ENCODE measurements at places on chromosomes 11 and 22. TPM values are rescaled to one million over a fixed set of nuclear protein-coding genes. Genes with fewer than 3 reads are reported as not detected.
A peak's percentile ranks its signal among the peaks of the same experiment; 100 is the strongest.

The RBM4 gene
- 168 TPM for polyA plus RNA-seq

The PATE4 gene
- polyA plus RNA-seq: not detected

The LDHAL6A gene
- polyA plus RNA-seq: 0.47 TPM

The C11orf16 gene
- polyA plus RNA-seq: 0.28 TPM

The SCGB1D2 gene
- polyA plus RNA-seq: 5.6 TPM

The GLYAT gene
- polyA plus RNA-seq: 480 TPM

The KRTAP5-6 gene
- polyA plus RNA-seq: not detected

The NCR3LG1 gene
- 0.71 TPM for polyA plus RNA-seq

The RCOR2 gene
- 0.86 TPM for polyA plus RNA-seq

The TMPRSS5 gene
- 0.65 TPM for polyA plus RNA-seq

The GGT5 gene
- polyA plus RNA-seq: 63.2 TPM

The SNX19 gene
- 16.9 TPM for polyA plus RNA-seq

DNA sequence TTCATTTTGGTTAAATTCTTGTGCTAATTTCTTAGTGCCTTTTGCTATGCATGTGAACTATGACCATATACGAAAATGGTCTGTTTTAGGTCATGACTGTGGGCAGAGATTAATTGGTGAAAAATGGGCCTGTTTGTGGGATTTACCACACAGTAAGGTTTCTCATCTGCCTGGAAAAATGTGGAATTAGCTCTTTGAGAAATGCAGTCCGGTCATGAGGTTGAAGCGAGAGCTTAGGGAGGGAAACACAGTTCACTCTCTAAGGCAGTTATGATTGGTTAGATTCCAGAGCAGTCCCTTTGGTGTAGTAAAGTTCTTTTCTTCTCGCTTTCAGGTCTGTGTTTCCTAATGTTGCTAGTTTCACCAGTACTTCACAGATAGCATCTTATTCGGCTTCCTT is 1.2 kb upstream of the PDE3B start:
- H3K27ac ChIP-seq: no peak overlapping the region
- peaks cover 3% of the 10 kb centered on the region for H3K4me1 ChIP-seq

DNA sequence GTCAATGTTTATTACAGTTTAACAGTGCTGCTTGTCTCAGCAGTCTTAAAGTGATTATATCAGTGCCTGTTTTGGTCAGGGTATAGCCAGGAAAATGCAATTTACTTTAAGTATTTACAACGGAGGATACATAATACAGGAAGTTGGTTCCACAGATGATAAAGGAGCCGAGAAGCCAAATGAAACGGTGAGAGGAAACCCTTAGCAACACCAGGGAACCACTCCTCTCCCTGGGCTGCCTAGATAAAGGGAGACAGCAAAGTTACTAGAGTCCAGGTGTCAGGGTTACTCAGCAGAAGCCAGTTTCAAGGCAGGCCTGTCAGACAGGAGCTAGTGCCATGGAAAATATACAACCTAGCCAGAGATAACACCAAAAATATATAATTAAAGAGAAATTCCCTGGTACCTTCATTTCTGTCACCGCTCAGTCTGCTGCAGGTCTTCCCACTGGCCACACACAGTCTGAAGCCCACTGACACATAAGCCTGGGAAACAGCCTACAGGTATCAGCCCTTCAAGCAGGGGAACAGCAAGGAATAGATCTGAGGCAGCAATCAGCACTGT is 55.5 kb downstream of the FAM76B start:
- H3K36me3 ChIP-seq: no peaks in the 10 kb centered on the region
- H3K4me1 ChIP-seq: no peaks in the 10 kb centered on the region
- H3K27me3 ChIP-seq: no peaks in the 10 kb centered on the region
- peak; percentile 51 for DNase-seq

GRCh38 chr22:45441138-45441537 is 27.6 kb downstream of the RIBC2 start:
- H3K4me3 ChIP-seq: no peak overlapping the region
- no peaks in the 10 kb centered on the region for H3K4me1 ChIP-seq
- H3K27ac ChIP-seq: no peak overlapping the region
- no peaks in the 10 kb centered on the region for H3K36me3 ChIP-seq
- DNase-seq: no peak
- no peaks in the 10 kb centered on the region for H3K27me3 ChIP-seq

- H3K4me3 ChIP-seq: no peak overlapping the region
- H3K27ac ChIP-seq: no peak overlapping the region
- H3K36me3 ChIP-seq: no peaks in the 10 kb centered on the region
- DNase-seq: no peak
- H3K4me1 ChIP-seq: peaks cover 36% of the 10 kb centered on the region
Observed at GRCh38 chr11:69110451-69110850, 45.3 kb upstream of the SMIM38 start.

DNA sequence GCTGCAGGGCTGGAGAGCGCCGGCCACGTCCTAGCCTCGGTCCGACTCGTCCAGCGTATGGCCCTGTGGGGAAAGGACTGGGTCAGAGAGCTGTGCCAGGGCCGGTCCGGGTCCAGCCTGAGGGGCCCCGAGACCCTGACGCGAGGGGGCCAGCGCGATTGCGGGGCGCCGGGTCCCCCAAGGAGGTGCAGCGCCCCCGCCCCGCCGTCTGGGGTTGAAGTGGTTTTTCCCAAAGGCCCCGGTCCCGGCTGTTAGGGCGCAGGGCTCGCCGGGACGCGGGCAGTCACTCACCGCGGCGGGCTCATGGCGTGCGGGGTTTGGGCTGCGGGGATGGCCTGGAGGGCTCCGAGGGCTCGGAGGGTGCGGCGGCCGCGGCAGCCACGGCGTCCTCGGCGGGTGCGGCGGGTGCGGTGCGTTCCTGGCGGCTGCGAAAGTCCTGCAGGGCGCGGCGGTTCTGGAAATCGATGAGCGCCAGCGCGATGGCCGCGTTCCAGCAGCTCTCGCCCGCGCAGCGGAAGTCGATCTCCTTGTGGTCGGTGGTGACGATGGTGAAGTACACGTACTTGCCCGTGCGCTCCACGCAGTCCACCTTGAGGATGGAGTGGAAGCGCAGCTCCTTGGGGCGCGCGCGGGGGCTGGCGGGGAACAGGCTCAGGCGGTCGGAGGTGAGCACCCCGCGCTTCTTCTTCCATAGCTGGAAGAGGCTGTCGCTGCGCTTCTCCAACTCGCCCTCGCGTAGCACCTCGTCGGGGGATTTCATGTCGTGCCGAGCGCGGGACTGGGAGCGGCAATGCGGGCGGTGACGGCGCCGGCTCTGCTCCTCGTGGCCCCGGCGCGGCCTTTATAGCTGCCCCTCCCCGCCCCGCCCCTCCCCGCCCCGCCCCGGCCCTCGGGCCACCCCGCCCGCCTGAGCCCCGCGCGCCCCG is at the start of gene PHLDA2:
Gene PHLDA2, minus strand, starts transcription at position 816 of the 926 bp plus-strand sequence. Its CDS starts 56 bp downstream, at position 760.
- no peak within 1 kb of the TSS for H3K27ac ChIP-seq
- peaks cover 6% of the 10 kb centered on the region for H3K4me1 ChIP-seq
- H3K27me3 ChIP-seq: peaks cover 2% of the 10 kb centered on the region
- DNase-seq: peak; percentile 89
- peak within 1 kb of the TSS; percentile 16 for H3K4me3 ChIP-seq

- no peaks in the 10 kb centered on the region for H3K27me3 ChIP-seq
- H3K4me1 ChIP-seq: no peaks in the 10 kb centered on the region
- H3K27ac ChIP-seq: no peak overlapping the region
- H3K4me3 ChIP-seq: no peak overlapping the region
- DNase-seq: no peak
Observed at GRCh38 chr22:30953206-30953605, 15.4 kb downstream of the MORC2 start.

- peak; percentile 67 for DNase-seq
- H3K27ac ChIP-seq: no peak overlapping the region
- no peaks in the 10 kb centered on the region for H3K36me3 ChIP-seq
Observed at GRCh38 chr22:48488611-48489511, 1338.8 kb downstream of the BRD1 start.

DNA sequence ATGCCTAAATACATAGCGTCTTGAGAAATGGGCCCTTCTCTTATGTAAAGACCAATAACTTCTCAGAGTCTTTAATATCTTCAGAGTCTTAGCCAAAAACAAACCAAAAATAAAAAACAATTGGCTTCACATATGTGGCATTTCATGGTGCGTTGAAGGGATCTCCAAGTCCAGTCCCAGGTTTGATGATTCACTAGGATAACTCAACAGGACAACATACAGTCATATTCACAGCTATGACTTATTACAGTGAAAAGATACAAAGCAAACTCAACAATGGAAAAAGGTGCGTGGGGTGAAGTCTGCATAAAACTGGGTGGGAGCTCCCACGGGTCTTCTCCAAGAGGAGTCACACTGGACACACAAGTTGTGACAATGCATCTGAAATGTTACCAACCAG is 12.6 kb downstream of the SYTL2 start:
- no peaks in the 10 kb centered on the region for H3K4me1 ChIP-seq
- H3K27ac ChIP-seq: no peak overlapping the region
- no peaks in the 10 kb centered on the region for H3K36me3 ChIP-seq
- DNase-seq: no peak

DNA sequence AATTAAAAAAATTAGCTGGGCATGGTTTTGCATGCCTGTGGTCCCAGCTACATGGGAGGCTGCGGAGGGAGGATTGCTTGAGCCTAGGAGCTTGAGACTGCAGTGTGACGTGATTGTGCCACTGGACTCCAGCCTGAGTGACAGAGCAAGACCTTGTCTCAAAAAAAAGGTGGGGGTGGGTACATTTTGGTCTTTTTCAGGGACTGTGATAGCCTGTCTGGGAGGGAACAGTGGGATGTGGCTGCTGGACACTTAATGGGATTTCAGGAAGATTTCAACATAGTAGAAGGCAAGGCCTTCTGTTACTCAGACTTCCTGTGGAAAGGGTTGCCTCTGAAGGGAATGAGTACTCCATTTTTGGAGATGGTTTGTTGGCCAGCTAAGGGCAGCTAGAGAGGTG is 40.6 kb downstream of the RELT start:
- H3K4me3 ChIP-seq: no peak overlapping the region
- no peaks in the 10 kb centered on the region for H3K27me3 ChIP-seq
- no peaks in the 10 kb centered on the region for H3K36me3 ChIP-seq
- H3K4me1 ChIP-seq: no peaks in the 10 kb centered on the region

- H3K27me3 ChIP-seq: no peaks in the 10 kb centered on the region
- no peak overlapping the region for H3K4me3 ChIP-seq
- H3K4me1 ChIP-seq: no peaks in the 10 kb centered on the region
- peaks cover 17% of the 10 kb centered on the region for H3K36me3 ChIP-seq
- H3K27ac ChIP-seq: no peak overlapping the region
Observed at GRCh38 chr22:28792491-28793383, 7.6 kb downstream of the XBP1 start.

- H3K4me1 ChIP-seq: no peaks in the 10 kb centered on the region
- no peak overlapping the region for H3K4me3 ChIP-seq
- no peaks in the 10 kb centered on the region for H3K36me3 ChIP-seq
- H3K27me3 ChIP-seq: peaks cover 26% of the 10 kb centered on the region
- DNase-seq: no peak
- H3K27ac ChIP-seq: no peak overlapping the region
Observed at GRCh38 chr22:19149047-19149883, 827 bp downstream of the GSC2 start.

DNA sequence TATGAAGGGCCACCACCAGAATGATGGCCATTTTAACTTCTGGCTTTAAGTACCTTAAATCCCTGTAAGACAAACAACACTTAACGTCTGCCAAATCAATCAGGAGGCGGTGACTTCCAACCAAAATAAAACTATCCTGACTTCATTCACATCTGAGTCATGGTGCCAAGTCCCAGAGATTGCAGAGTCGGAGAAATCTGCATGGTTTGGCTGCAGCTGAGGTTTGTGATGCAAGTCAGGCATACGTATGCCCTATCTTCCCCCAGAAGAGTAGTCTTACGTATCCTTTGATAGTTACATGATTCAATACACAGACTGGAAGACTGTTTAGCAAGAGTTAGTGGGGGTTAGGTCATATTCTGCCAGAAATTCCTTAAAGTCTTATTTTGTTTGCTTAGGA is 1.7 kb upstream of the GAB2 start:
- no peak for DNase-seq
- H3K27me3 ChIP-seq: no peaks in the 10 kb centered on the region
- H3K4me1 ChIP-seq: peaks cover 19% of the 10 kb centered on the region
- no peak overlapping the region for H3K27ac ChIP-seq

- H3K27ac ChIP-seq: no peak overlapping the region
- H3K36me3 ChIP-seq: no peaks in the 10 kb centered on the region
- H3K4me1 ChIP-seq: no peaks in the 10 kb centered on the region
Observed at GRCh38 chr11:102709201-102709945, 3.8 kb upstream of the MMP27 start.

DNA sequence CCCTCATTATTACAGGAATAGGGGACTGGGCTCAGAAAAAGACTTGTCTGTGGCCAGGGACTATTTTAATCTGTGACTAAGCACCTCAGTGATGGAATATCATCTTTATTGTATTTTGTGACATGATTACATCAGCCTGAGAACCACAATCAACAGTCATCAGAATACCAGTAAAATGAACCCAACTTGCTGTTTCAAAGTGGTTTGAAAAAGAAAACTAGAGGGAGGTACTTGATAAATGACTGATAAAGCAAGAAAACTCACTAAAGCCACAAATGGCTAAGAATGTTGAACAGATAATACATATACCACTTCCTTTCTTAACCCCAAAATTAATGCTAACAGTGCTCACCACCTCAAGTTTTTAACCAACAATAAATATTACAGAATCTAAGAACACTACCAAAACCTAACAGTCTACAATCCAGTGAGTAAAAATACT is 155.7 kb downstream of the ATG16L2 start:
- H3K4me1 ChIP-seq: no peaks in the 10 kb centered on the region
- no peak overlapping the region for H3K4me3 ChIP-seq
- H3K27me3 ChIP-seq: no peaks in the 10 kb centered on the region
- no peak overlapping the region for H3K27ac ChIP-seq
- no peak for DNase-seq
- H3K36me3 ChIP-seq: no peaks in the 10 kb centered on the region

- DNase-seq: peak; percentile 95
- H3K27me3 ChIP-seq: peaks cover 9% of the 10 kb centered on the region
- H3K4me1 ChIP-seq: no peaks in the 10 kb centered on the region
- H3K4me3 ChIP-seq: no peak overlapping the region
- H3K27ac ChIP-seq: no peak overlapping the region
- H3K36me3 ChIP-seq: no peaks in the 10 kb centered on the region
Observed at GRCh38 chr11:113474362-113475159, 637 bp downstream of the DRD2 start.

GRCh38 chr11:105389952-105390351 is 219.9 kb upstream of the GRIA4 start:
- H3K4me1 ChIP-seq: no peaks in the 10 kb centered on the region
- no peak overlapping the region for H3K27ac ChIP-seq
- no peak overlapping the region for H3K4me3 ChIP-seq
- DNase-seq: no peak
- no peaks in the 10 kb centered on the region for H3K36me3 ChIP-seq
- H3K27me3 ChIP-seq: no peaks in the 10 kb centered on the region

- H3K27ac ChIP-seq: no peak overlapping the region
- H3K36me3 ChIP-seq: no peaks in the 10 kb centered on the region
- DNase-seq: no peak
- H3K27me3 ChIP-seq: peaks cover 8% of the 10 kb centered on the region
- no peak overlapping the region for H3K4me3 ChIP-seq
Observed at GRCh38 chr22:30804626-30805025, 110.0 kb downstream of the OSBP2 start.

- H3K27me3 ChIP-seq: no peaks in the 10 kb centered on the region
- no peaks in the 10 kb centered on the region for H3K36me3 ChIP-seq
- H3K4me1 ChIP-seq: peaks cover 7% of the 10 kb centered on the region
- peak overlapping the region; percentile 40 for H3K4me3 ChIP-seq
- no peak overlapping the region for H3K27ac ChIP-seq
- no peak for DNase-seq
Observed at GRCh38 chr11:88507771-88508417, 170.4 kb upstream of the CTSC start.
